ENCODE measurements at places on chromosomes 1 and 21. TPM values are rescaled to one million over a fixed set of nuclear protein-coding genes. Genes with fewer than 3 reads are reported as not detected.

GRCh38 chr21:45352621-45353139 is 52.3 kb upstream of the COL18A1 start:
- DNase-seq, result no peak

- DNase-seq, result peak; percentile 19
These were observed at the start of gene S100A12 for GRCh38 chr1:153375511-153375910. Gene S100A12, minus strand, starts transcription at chr1:153375621. Its CDS starts 1,029 bp downstream, at chr1:153374592.

DNA sequence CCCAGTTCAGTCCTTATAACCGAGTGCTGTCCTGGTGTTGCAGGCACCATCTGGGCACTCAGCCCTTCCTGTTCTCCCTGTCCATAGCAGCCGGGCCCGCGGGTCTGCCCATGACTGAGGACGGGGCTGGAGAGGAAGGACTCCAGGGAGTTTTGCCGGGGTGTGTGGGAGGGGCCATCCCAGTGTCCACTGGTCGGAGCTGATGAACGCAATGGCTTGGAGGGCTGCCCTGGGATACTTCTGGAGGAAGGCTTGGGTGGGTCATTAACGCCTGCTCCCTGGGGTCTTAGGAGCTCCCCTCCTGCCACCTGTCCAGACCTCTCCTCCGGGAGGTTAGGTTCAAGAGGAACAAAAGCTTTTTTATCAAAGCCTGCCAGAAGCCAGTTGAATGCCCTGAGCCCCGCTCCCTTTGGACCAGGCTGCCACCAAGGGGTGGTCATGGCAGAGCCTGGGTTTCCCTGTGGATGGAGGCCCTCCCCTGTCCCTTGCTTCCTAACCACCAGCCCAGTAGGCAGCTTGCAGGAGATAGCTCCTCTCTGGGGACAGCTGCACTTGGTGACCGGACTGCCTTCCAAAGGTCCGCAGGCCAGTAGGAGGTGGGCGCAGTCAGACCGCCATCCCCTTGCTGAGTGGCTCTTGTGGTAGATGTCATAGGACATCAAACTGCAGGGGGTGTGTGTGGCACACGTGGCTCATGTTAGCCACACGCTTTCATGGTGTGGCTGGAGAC is 61.3 kb downstream of the TRIM11 start:
- peak; percentile 50 for DNase-seq

- DNase-seq, result peak; percentile 79
These were observed 47.1 kb upstream of the DMBX1 start for GRCh38 chr1:46442317-46443161.

- DNase-seq, result no peak
These were observed 95.7 kb upstream of the NR5A2 start for GRCh38 chr1:199931666-199932377.

- DNase-seq, result no peak
These were observed 66.4 kb upstream of the BTG3 start for GRCh38 chr21:17679002-17679600.

GRCh38 chr1:203663821-203664220 is 37.2 kb downstream of the ATP2B4 start:
- no peak for DNase-seq

DNA sequence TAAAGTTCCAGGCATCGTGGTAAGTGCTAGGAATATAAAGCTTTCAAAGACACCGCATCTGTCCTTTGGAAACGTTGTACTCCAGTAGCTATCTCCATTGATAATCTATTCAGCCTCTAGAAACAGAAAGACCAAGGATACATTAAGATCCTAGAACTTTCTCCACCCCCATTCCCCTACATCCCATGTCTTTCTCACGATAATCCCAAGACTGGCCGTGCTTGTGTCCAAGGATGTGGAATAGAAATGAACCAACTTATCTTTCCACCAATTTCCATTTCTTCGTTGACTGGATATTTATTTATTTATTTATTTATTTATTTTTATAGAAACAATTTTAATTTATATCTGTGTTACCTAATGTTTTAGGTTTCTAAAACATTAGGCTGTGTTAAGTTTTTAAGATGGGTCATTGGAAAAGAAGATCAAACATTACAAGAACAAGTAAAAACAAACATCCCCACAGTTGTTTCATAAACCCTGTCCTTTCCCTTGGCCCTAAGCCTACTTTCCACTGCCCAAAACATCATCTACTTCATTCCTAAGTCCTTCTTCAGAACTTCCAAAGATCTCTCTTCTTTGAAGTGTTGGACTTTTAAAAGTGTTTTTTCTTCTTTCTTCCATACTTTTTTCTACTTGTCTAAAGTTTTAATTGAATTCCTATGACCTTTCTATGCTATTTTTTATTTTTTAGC is 39.7 kb downstream of the LRRC8C start:
- no peak for DNase-seq

CHODL gene
- total RNA-seq, result 3.1 TPM

PWP2 gene
- 8.0 TPM for total RNA-seq

PDC gene
- not detected for total RNA-seq

BCAN gene
- not detected for total RNA-seq

MED8 gene
- 30.1 TPM for total RNA-seq

FCRL5 gene
- not detected for total RNA-seq

MMEL1 gene
- 2.9 TPM for total RNA-seq

Data from sigmoid colon (tissue), 7 donors.